ENCODE measurements at places on chromosomes 16 and 17.

- no peak for DNase-seq
These were observed 13.2 kb downstream of the TMEM11 start for GRCh38 chr17:21200590-21201297.

- DNase-seq: no peak
These were observed 13.8 kb downstream of the ENGASE start for GRCh38 chr17:79088247-79088996.

GRCh38 chr17:8830141-8830540 is 31.0 kb upstream of the MFSD6L start:
- DNase-seq: no peak

- peak; percentile 71 for DNase-seq
These were observed 110.7 kb downstream of the RAP1GAP2 start for GRCh38 chr17:2906901-2907300.

- DNase-seq: peak; percentile 72
These were observed 59.8 kb upstream of the RPH3AL start for GRCh38 chr17:412211-413015.

GRCh38 chr16:47978491-47979163 is 177.2 kb downstream of the ABCC12 start:
- no peak for DNase-seq

- DNase-seq: no peak
These were observed 642 bp downstream of the MT1F start for GRCh38 chr16:56658327-56658875.

DNA sequence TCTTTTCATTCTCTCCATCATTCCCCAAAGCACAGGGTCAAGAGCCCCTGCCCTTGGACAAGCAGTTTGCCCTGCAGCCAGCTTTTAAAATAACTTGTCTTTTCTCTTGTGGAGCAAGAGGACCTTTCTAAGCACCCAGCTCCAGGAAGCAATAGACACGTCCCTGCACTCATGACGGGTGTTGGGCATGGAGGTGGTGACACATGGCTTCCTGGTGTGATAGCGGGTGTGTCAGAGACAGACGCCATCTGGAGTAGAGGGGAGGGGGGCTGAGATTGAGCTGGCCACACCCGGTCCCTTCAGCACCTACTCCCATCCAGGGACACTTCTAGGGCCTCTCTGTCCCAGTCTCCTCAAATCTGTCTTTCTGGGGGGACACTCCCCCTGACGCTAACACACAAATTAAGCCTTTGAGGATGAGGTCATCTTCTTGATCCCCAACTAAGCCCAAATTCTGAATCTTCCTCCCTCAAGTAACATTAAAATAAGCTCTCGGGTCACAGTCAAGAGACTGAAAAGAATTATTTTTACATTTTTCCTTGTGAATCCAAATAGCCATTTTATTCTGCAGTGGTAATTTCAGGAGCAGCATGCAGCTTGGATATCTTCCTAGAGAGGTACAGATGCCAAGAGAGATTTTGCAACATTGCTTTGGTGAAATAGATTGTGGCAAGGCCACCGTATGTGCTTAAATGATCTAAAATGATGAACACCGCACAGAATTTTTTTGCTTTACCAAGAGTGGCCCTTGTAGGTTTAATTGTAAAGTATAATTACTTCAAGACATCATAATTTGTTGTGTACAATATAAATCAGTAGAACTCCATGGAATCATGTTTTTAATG is 216.6 kb upstream of the IRX3 start:
- DNase-seq: no peak
